ENCODE measurements at places on chromosomes 6 and 20. TPM values are rescaled to one million over a fixed set of nuclear protein-coding genes. Genes with fewer than 3 reads are reported as not detected.

HSPA1L gene
- 0.71 TPM for total RNA-seq

HUS1B gene
- total RNA-seq: 0.17 TPM

TRAPPC3L gene
- total RNA-seq: not detected

COL10A1 gene
- 1.4 TPM for total RNA-seq

SLC2A10 gene
- 21.0 TPM for total RNA-seq

TNFRSF6B gene
- total RNA-seq: 6.2 TPM

PLTP gene
- 10.3 TPM for total RNA-seq

TRIM40 gene
- not detected for total RNA-seq

SUPT3H gene
- total RNA-seq: 7.1 TPM

EEF1A1 gene
- total RNA-seq: 10,102 TPM

SIRPB2 gene
- total RNA-seq: not detected

PEX3 gene
- total RNA-seq: 23.0 TPM

CBLN4 gene
- total RNA-seq: not detected

ECT2L gene
- not detected for total RNA-seq

TMEM200A gene
- total RNA-seq: 0.32 TPM
